Stimulated activated CD4-positive, alpha-beta T cell treated with anti-CD3 and anti-CD28 coated beads, Interleukin-4, amount 100 ng/mL, for 24 hours (primary cell): ENCODE measurements at places on chromosomes 6 and 20.

GRCh38 chr6:137927777-137928218, 60.7 kb downstream of the TNFAIP3 start:
- DNase-seq = peak; percentile 82

- DNase-seq = no peak
Measured at GRCh38 chr20:56985066-56985685, 281.3 kb downstream of the BMP7 start.

GRCh38 chr20:2900845-2901592, 27.7 kb downstream of the PTPRA start:
- no peak for DNase-seq

DNA sequence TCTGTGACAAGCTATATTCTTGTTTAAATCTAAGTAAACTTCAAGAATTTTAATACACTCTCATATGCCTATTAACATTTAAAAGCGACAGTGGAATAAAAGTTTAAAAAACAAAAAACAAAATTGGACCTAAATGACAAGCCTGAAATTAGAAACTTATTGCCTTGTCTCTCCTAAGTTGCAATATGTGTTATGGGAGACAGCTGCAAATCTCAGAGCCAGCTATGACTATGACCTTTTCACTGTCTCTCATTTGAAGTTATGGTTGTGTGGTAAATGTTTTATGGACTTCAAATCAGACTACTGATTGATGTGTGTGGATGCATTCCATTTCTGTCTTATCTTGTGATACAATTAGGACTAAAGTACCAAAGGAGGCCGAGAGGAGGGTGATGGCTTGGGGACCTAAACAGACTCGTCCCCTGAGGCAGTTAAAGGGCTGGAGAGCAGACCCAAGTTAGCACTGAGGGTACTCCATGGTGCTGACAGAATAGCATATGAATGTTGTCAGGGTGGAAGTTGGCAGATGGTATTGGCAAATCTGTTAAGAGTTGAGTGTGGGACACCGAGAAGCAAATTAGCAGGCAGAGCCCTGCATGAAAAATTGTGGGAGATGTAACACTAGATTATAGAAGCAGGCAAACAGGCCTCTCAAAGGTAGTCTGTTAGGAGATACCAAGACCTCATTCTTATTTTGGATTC, 930.1 kb upstream of the MAN1A1 start:
- no peak for DNase-seq

- DNase-seq = no peak
Measured at GRCh38 chr6:13725052-13725451, 13.4 kb upstream of the RANBP9 start.

- DNase-seq = no peak
Measured at GRCh38 chr6:32436995-32437836, 2.5 kb upstream of the HLA-DRA start.

- peak; percentile 22 for DNase-seq
Measured at GRCh38 chr6:53437557-53438202, 88.9 kb upstream of the ELOVL5 start.

- no peak for DNase-seq
Measured at GRCh38 chr6:142155895-142156757, 9.1 kb downstream of the VTA1 start.

DNA sequence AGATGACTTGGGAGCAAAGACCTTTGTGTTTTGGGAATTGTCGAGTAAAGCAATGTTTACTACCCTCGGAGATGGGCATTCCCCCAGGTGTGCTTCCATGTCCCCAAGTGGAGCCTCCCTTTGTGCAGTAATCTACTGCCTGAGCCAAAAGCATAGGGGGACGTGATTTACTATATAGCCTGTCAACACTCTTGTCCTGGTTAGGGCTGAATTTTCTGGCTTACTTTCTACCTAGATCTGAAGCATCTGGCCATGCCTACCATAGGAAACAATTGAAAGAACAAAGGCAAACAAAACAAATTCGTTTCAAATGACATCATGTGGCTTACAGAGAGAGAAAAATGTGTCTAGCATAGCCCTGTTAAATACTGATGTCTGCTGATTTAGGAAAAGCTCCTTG, 350.6 kb downstream of the SAMD5 start:
- DNase-seq = no peak

DNA sequence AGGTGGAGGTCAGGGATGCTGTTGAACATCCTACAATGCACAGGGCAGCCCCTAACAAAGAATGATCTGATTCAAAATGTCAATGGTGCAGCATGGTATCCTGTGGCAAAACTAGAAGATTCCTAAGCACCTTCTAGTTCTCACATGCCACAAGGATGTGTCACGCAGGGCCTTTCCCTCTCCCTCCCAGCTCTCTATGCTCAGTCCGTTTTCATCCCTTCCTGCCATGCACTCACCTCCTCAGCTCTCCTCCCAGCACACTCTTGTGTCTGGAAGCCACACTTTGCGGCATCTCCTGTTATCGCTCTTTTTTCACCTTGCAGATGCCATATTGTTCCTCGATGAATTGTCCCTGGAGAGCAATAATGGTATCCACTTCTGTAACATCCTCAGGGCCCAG, 263.4 kb downstream of the CDC5L start:
- DNase-seq = no peak

DNA sequence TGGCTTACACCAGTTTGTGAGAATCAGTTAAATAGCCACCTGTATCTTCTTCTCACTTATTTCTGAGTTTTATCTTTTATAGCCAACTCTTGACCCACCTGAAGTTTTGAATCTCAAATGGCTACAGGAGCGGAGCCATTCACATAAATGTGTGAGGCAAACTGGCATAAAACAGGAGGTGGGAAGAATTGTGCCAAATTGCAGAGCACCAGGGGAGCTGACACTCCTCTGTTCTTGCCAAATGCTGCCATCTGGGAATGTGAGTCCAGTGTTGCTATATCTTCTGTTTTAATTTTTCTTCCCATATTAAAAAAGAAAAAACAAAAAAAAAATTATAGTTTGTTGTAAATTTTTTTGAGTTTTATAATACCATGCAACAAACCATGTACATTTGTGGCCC, 17.0 kb upstream of the RNF146 start:
- DNase-seq = no peak

GRCh38 chr6:120913486-120913885, 420.8 kb downstream of the TBC1D32 start:
- DNase-seq = no peak

- no peak for DNase-seq
Measured at GRCh38 chr6:53956068-53956711, 155.1 kb upstream of the MLIP start.

DNA sequence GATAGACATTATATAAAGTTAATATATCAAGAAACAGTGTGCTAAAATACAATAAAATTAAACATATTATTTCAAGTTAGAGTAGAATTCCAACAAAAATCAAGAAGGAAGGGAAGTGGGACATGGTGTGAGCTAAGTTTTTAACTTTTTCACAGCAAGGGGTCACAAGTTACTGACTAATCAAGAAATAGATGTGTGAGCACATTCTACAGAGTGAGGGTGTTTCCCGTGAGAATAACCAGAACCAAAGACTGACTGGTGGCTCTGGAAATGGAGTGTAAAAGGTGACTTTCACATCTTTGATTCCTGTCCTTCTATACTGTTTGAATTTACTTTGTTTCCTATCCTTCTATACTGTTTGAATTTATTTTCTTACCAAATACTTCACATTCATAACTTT, 206.6 kb downstream of the TASP1 start:
- DNase-seq = no peak

GRCh38 chr20:44583157-44583556, 778 bp downstream of the PKIG start:
- DNase-seq = no peak

GRCh38 chr20:62929051-62929538, 2.8 kb upstream of the DIDO1 start:
- peak; percentile 56 for DNase-seq

DNA sequence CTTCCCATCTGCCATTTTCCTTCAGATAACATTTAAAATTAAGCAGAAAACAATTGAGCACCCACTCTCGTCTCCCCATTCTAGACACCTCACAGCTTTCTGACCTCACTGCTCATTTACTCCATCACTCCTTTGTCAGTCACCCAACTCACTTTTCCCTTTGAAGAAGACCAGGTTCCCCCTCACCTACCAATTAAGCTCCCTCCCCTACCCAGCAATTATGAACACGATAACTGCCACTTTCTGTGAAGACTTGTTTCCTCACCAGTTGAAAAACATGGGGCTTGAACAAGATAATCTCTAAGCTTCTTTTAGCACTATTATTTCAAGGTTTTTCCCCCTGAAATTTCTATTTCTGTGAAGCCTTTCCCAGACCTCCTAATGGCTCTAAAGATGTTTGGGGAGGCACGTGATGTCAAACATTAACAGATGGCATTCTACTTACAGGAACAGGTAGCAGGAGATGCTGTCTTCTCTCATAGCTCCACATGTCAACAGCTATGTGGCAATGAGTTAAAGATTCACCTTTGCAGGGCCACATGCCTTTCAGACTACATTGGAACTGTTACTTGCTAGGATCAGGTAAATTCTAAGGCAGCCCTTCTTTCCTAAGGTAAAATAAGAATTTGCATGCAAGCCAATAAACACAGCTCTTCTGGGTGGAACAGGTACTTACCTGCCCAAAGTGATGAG, 24.8 kb upstream of the SLA2 start:
- no peak for DNase-seq

DNA sequence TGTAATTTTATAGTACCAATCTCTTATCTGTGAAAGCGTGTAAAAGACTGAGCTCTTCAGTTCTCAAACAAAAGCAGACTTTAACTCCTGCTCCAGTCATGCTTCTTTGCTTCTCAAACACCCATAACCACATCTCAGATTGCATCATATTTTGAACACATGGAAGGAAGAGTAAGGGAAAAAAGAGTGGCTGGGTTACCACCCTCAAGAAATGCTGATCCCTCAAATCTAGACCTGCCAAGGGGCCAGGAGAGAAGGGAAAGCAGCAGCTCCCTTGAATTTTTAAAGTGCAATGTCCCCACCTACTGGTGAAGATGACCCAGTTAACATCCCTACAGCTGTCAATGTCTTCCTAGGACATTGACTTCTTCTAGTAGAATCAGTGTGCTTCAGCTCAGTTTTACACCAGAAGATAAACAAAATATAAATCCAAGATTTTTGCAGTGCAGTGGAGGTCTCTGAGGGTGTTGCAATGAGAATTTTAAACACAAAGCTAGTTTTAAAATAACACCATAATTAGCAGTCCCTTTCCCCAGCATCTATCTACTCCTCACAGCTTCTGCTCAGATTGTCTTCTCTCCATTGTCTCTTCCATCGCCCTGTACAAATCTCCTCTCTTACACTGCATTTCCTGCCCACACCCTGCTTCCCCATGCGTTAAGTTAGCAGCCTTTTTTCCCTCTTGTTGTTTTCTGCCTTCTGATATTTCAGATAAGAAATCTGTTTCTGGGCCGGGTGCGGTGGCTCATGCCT, 22.6 kb upstream of the HLA-DQB2 start:
- peak; percentile 40 for DNase-seq

DNA sequence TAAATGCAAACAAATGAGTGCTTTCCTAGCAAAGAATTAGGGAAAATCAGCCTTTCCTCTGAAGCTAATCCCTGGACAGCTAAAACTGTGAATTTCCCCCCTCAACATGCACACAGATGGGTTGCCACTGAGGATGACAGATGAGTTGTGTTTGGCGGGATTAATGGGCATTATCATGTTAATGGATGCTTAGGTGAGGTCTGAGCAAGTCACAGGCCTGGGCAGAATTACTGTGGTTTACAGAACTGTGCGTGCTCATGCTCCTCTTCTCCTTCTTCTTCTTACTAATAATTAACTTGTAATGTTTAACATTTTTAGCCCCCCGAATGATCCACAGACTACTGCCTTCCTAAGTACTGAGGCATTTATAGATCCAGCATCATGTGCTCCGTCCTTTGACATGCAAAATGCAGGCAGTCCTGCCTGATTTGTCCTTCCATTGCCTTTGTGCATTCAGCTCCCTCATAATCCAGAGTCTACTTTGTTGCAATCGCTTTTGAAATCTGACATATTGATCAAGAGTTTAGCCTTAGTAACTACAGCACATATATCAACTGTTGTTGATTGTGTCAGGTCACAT, 753.4 kb upstream of the MMS22L start:
- DNase-seq = no peak

- no peak for DNase-seq
Measured at GRCh38 chr20:1033751-1034414, 31.8 kb upstream of the RSPO4 start.

DNA sequence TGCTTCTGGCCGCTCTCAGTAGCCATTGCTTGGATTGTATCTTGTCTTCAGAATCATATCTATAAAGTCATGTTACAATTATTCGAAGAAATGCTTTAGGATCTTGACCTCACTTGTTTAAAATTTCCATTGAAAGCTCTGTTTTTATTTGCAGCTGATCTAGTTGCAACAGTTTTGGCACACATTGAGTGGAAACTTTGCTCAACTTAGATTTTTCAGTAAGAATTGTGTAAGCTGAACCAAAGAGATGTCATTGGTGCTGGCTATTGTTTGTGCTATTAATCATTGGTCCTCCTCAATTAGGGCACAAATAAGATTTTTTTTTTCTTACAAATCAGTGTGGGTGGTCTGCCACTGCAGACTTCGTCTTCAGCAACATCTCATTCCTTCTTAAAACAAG, 649.2 kb downstream of the MMUT start:
- DNase-seq = no peak

GRCh38 chr20:31774408-31774807, 35.3 kb downstream of the TPX2 start:
- DNase-seq = no peak

- DNase-seq = no peak
Measured at GRCh38 chr6:68635412-68635705, 277 bp downstream of the ADGRB3 start.

- no peak for DNase-seq
Measured at GRCh38 chr6:47179286-47179685, 130.4 kb downstream of the TNFRSF21 start.

DNA sequence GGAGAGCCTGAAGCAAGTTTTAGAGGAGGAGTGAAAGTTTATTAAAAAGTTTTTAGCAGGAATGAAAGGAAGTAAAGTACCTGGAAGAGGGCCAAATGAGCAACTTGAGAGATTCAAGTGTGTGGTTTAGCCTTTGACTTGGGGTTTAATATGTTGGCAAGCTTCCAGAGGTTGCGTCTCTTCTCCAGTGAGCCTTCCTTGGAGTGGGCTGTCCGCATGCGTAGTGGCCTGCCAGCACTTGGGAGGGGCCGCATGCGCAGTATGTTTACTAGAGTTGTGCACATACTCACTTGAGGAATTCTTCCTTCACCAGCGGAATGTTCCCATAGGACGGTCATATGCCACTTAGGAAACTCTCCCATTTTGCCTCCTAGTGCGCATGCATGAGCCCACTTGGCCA, 235.2 kb downstream of the ALDH8A1 start:
- no peak for DNase-seq
